ENCODE measurements at places on chromosomes 1 and 21.

DNA sequence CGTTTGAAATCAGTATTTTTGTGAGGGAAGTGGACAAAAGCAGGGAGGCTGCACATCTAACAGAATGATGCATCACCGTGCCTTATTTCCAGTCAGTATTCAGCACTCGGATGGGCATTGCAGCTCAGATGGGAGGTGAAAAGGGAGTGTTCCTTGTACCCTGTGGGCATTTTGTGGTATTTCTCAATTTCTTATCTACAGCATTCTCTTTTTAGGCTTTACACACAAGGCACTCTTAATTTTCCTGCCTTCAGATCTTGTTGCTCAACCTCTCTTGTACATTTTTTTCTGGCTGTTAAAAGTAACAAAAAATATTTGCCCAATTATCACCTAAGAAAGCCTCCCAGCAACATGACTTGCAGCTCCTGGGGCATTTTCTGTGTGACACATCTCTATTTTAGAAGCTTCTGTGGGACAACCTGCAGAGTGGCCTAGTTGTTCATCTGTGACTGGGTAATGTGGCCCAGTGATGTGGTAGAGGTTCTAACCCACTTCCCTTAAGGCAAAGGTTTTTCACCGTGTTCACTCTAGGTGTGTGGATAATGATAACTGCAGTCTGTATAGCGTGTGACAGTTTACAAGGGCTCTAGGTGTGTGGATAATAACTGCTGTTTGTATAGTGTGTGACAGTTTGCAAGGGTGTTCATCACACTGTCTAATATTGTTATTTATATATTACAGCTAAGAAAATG, 257.2 kb downstream of the PTGER3 start:
- DNase-seq: no peak

GRCh38 chr21:34967509-34968289, 81.4 kb downstream of the RUNX1 start:
- DNase-seq: no peak

DNA sequence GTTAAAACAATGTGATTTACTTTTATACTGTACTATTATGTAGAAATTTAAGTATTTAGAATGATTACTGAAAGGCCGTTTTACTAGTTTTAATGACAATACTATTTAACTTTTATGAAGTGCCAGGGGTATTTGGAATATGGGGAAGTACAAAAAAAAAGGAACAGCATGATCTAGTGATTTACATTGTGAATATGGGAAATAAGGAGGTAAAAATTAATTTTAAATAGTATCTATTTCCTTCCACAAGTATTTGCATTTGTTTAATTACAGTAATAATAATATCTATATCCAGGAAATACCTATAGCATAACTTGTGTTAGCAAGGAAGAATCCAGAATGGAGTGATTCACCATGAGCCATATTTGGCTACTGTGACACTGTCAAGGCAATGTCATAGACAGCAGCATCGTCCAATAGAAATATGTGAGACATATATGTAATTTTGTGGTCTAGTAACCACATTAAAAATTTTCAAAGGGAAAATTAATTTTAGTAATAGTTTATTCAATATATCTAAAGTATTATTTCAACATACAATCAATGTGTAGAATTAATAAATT, 22.0 kb downstream of the CNST start:
- DNase-seq: no peak

- DNase-seq: no peak
Measured at GRCh38 chr1:12339396-12339795, 109.6 kb downstream of the VPS13D start.

- DNase-seq: no peak
Measured at GRCh38 chr21:46182548-46183336, 1.5 kb downstream of the SPATC1L start.

All from T-helper 9 cell (primary cell).